Activated gamma-delta T cell treated with Interleukin-2 at 50 U/mL for 16 hours (primary cell): ENCODE measurements at places on chromosomes 3 and 15.
A peak's percentile ranks its signal among the peaks of the same experiment; 100 is the strongest.

DNA sequence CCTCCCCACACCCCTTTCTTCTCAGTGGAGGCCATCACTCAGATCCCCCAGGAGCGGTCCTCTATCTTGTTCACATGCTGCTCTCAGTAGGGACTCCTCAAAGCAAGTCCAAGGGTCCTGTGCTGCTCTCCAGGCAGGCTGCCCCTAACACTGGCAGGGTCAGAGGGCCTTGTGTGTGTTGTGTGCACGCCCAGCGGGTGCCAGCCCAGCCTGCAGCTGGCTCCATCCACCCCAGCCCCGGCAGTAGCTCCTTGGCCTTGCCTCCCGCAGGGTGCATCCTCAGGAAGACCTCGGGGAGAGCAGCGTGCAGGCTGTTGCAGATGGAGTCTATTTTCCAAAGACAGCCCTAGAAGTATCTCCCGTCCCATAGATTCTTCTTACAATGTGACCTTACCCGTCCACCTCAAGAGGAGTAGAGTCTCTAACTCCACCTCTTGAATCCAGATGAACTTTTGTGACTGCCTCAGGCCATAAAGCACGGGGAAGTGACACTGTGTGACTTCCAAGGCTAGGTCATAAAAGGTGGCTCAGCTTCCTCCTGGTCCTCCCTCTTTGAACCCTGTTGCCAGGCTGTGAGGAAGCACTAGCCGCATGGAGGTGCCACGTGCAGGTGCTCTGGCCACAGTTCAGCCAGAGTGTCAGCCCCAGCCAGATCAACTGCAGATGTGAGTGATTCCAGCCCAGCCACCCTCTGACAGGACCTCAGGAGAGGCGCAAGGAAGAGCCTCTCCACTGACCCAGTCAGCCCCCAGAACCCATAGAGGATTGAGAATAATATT, 531.6 kb downstream of the SHQ1 start:
- no peak for DNase-seq

DNA sequence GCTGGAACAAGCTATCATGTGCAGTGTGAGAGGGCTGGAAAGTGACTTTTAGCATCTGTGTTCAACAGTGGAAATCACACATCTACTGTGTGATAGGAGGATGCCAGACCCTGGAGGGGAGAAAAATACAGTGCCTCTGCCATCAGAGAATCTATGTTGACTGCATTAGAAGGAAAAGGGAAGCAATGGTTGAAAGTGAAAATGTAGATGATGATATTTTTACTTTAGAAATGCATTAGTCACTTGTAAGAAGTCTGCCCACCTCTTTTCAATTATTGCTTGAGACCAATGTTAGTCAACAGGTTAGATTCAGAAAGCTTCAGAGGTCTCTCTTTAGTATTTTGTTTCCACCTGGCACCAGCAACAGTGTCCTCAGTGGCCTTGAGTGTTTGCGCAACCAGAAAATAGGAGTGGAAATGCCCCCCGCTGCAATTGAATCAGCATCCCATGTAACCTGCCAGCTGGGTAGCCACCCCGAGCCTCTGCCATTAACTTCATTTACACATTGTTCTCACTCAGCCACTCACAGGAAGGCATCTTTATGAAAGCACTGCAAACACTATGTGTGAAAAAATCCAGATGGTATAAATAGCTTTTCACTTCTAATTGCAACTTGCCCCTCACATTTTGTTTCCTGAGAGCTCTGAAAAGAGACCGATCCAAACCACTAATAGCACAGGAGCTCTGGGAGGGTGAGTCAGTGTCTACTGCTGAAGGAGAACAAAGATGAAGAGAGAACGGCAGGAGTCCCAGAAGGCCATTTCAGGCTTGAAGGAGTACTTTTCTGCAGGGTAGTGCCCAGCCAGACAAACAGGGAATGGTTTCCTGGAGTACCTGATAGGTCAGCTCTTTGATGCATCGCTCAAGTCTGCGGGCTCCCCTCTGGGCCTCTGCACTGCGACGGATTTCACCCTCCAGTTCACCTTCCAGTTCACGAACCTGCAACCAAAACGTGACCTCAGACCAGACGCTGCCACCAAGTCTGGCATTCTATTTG, 92.1 kb downstream of the HHLA2 start:
- DNase-seq = no peak

DNA sequence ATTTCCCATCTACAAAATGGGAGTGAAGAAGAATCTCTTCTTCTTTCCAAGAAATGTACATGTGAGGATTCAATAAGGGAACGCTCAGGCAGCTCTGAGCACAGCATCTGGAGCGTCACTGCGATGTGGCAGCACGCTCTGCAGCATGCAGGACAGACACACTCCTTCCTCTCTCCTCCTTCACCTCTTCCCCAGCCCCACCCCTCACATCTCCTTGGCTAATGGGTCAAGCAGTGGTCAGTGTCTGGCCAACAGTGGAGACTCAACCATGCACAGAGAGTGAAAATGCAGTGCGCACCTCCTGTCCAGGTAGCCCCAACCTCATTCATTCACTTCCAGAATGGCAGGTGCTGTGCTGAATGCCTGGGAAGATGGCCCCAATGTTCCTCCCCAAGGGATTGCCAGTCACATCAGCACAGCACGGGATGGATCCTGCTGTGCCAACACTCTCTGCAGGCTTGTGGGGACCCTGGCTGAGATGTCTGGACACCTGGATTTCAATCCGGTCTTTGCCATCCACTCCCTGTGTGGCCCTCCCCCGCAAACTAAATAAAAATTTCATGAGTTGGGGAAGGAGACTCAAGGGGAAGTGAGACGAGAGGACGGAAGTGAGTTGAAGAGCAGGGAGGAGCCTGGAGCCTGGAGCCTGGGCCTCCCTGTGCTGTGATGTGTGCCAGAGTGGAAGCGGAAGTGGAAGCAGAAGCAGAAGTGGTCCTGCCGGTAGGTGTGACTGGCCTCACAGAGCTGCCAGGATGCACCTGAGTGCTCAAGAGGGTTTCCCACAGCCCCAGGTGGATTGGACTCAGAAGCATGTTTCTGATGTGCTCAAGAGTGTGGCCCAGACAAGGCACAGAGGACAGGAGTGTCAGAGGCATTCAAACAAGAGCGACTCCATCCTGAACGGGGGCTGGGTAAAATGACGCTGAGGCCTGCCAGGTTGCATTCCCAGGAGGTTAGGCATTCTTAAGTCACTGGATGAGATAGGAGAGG, 163.9 kb downstream of the SMAD6 start:
- no peak for DNase-seq

- DNase-seq = no peak
Measured at GRCh38 chr3:36709826-36710365, 54.5 kb downstream of the DCLK3 start.

- DNase-seq = peak; percentile 63
Measured at GRCh38 chr15:51737522-51738305, at the start of gene LYSMD2. TSS of gene LYSMD2 (minus strand) at chr15:51737655. CDS start at chr15:51737622, 33 bp downstream.

- DNase-seq = no peak
Measured at GRCh38 chr3:155948476-155948875, 78.0 kb downstream of the GMPS start.

DNA sequence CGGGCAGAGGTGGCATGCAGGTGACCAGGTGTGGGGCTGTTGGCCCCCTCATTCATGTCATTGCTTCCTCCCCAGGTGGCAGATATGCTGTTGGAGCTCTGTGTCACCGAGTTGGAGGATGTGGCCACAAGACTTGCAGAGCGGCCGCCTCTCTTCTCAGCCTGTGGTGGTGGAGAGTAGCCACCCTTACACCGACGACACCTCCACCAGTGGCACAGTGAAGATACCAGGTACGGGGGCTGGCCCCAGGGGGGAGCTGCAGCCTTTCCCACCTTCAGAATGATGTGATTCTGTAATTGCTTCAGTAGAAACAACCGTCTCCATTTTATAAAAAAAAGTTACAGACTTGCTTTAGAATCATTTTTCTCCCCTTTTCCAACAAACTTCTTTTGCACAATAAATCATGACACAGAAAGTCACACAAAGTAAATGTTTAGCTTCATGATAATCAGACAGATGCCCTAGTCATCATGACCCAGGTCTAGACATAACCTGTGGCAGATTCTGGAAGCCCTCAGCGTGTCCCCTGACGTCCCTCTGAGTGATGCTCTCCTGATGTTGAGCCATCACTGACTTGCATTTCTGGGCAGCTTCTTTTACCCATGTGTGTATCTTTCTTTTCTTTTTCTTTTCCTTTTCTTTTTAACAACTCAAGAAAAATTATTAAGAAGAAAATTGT, 76.0 kb upstream of the FAN1 start:
- no peak for DNase-seq

DNA sequence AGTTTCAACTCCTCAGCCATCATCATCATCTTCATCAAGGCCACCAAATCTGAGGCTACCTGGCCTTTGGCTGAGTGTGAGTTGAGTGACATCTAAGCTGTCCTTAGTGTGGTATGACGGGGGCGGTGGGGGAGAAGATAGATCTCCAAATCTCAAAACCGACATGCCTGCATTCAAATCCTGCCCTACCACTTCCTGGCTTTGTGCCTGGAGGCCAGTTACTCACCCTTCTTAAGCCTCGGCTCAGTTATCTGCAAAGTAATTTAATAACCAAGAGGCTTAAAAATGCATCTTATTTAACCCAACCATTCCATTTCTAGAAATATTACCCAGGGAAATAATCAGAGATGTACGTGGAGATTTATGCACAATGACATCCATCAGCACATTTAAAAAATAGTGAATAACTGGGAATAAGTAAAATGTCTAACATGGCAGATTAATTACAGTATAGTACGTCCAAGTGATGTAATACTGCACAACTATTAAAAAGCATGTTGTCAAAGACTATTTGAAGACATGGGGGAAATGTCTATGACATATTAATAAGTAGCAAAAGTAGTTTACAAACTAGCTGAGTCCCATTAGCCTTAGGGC, 167.4 kb downstream of the NTRK3 start:
- no peak for DNase-seq

DNA sequence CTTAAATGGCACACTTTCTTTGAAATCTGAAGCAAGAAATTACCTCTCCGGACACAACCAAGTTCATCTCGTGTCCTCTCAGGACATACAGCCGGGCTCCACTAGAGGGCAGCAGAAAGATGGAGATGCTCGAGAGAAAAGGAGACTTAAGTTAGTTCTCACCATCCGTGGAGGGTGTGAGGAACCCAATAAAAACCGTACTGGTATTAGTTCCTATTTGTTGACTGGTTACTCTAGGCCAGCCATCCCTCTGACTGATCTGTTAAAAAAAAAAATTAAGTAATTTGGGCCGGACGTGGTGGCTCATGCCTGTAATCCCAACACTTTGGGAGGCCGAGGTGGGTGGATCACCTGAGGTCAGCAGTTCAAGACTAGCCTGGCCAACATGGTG, 7.9 kb upstream of the CYP11A1 start:
- peak; percentile 85 for DNase-seq

- no peak for DNase-seq
Measured at GRCh38 chr3:159978353-159978752, 10.3 kb upstream of the IL12A start.

DNA sequence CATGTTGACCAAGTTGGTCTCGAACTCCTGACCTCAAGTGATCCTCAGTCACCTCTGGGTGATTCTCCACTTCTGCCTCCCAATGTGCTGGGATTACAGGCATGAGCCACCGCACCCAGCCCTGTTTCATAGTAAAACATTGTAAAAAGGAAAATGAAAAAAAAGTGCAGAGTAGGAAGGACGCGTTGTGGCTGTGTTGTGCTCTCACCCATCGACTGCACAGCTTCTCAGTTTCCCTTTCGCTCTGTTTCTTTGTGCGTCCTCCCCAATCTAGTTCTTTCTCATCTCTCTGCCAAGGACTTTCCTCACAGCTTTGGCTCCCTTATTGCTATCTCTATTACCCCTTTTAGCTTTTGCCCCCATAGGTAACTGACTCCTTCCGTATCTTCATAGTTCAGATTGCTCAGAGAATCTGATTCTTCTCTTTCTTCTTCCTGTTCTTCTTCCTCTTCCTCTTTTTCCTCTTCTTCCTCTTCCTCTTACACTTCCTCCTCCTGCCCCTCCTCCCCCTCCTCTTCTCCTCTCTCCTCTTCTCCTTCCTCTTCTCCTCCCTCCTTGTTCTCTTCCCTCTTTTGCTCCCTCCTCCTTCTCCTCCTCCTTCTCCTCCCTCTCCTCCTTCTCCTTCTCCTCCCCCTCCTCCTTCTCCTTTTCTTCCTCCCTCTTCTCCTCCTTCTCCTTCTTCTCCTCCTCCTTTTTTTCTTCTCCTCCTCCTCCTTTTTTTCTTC, 81.1 kb upstream of the VGLL4 start:
- DNase-seq = no peak

GRCh38 chr3:112633191-112633590, 7.8 kb downstream of the CCDC80 start:
- no peak for DNase-seq

DNA sequence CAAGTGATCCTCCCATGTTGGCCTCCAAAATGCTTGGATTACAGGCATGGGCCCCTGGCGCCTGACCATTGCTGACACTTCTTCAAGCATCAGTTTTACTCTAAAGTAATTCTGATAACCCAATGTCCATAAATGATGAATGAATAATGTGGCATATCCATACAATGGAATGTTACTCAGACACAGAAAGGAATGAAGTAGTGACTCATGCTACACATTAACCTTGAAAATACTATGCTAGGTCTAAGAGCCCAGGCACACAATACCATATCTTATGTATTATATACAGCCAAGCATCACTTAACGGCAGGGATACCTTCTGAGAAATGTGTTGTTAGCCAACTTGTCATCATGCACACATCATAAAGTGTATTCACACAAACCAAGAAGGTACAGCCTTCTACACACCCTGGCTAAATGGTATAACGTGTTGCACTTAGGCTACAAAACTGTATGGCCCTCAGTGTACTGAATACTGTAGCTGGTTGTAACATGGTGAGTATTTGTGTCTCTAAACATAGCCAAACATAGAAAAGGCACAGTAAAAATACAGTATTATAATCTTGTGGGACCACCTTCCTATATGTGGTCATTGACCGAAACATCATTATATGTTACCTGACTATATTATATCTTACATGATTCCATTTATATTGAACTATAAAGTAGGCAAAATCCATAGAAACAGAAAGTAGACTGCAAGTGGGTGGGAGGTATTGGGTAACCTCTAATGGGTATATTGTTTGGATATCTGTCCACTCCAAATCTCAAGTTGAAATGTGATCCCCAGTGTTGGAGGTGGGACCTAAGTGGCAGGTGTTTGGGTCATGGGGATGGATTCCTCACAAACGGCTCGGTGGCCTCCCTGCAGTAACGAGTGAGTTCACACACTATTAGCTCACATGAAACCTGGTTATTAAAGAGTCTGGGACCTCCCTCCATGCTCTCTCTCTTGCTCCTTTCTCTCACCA, 31.4 kb downstream of the MKRN2 start:
- DNase-seq = no peak

DNA sequence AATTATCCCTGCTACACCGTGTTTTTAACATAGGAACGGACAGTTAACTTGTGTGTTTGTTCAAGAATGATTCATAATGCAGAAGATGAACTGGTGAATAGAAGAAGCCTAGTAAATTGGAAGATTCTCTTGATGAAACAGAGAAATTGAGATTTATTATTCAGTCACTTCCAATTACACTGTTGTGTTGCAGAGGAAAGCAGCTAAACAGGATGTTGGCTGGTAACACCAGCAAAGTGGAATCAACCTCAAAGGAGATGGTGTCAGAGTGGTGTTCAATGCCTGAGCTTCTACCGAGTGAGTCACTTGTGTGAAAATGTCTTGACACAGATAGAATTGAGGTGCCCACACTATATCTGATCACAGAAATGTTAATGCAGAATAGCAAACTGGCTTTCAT, 399.6 kb downstream of the LPP start:
- peak; percentile 52 for DNase-seq

GRCh38 chr15:75167588-75168350, 33.9 kb upstream of the C15orf39 start:
- DNase-seq = no peak
